ENCODE measurements at places on chromosomes 3 and 15. TPM values are rescaled to one million over a fixed set of nuclear protein-coding genes. Genes with fewer than 3 reads are reported as not detected.

Gene TMEM108
- total RNA-seq: not detected

DNA sequence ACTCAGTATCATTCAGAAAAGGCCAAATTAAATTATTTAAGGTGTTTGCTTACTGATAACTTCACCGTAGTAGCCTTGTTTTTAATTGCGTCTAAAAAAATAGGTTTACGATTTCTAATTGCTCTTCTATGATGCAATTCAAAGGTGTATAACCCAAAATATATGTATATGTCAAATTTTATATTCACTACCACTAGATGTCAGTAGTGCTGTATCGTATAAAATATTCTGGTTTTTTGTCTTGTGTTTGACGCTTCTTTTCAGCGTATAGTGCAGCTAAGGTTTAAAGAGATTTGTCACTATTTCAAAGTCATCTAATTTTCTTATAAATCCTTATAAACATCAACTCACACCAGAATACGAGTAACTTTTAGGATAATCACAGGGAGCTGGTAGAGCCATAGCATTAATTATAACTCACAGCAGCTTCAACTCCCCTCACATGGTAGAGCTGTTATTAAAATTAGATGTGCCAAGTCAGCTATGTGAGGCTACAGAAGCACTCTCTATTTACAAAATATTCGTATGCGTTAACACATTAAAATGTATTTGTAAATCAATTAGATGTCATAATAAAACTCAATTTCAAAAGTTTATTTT lies 3.5 kb downstream of the PFN2 start:
- no peaks in the 10 kb centered on the region for H3K36me3 ChIP-seq
- H3K4me1 ChIP-seq: peaks cover 14% of the 10 kb centered on the region
- DNase-seq: peak; percentile 63

DNA sequence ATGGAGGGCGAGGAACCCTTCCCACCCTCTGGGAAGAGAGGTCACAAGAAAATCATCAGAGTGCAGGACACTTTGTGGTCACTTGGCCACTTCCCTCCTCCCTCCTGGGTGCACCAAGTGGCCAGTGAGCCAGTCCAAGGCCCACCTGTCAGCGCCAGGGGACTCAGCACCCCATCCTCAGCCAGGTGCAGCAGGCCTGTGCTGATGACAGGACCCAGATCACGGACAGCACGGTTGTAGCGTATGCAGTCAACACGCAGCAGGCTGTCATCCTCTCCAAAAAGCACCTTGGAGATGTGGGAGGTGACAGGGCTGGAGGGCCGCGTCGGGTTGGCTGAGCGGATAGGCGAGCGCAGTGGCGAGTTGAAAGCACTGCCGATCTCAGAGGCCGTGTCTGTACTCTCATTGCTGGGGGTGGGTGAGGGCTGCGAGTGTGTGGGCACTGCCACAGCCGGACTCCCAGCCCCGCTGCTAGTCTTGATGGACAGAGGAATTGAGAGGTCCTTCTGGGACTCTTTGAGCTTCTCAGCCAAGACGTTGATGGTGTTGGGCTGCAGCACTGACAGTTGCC lies 41.5 kb downstream of the SEMA3G start:
- H3K4me1 ChIP-seq: no peaks in the 10 kb centered on the region
- no peak overlapping the region for H3K27ac ChIP-seq
- H3K36me3 ChIP-seq: peaks cover 4% of the 10 kb centered on the region
- H3K27me3 ChIP-seq: no peaks in the 10 kb centered on the region

DNA sequence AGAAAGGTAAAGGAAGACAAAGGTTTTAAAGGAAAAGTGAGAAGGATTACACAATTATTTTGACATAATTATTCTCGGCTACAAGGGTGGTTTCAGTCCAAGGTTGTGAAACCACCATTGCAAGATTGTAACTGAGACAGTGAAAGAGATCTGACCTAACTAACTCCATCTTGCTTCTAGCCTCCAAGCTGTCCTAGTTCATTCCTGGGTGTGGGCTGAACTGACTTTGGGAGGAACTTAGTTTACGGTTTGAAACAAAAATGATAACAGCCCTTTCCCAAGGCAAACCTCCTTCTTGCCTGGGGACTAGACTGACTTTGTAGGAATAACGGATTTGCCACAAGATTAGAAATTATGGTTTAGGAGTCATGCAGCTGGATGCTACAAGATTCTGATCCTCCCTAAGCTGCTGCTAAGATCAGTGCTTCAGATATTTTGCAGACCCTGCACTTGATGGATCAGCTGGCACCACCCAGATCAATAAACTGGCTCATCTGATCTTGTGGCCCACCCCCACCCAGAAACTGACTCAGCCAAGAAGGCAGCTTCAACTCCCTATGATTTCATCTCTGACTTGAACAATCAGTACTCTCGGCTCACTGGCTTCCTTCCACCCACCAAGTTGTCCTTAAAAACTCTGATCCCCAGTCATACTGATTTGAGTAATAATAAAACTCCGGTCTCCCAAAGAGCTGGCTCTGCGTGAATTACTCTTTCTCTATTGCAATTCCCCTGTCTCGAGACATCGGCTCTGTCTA lies 57.7 kb upstream of the AADACL2 start:
- H3K36me3 ChIP-seq: no peaks in the 10 kb centered on the region
- no peaks in the 10 kb centered on the region for H3K4me1 ChIP-seq
- no peak for DNase-seq

DNA sequence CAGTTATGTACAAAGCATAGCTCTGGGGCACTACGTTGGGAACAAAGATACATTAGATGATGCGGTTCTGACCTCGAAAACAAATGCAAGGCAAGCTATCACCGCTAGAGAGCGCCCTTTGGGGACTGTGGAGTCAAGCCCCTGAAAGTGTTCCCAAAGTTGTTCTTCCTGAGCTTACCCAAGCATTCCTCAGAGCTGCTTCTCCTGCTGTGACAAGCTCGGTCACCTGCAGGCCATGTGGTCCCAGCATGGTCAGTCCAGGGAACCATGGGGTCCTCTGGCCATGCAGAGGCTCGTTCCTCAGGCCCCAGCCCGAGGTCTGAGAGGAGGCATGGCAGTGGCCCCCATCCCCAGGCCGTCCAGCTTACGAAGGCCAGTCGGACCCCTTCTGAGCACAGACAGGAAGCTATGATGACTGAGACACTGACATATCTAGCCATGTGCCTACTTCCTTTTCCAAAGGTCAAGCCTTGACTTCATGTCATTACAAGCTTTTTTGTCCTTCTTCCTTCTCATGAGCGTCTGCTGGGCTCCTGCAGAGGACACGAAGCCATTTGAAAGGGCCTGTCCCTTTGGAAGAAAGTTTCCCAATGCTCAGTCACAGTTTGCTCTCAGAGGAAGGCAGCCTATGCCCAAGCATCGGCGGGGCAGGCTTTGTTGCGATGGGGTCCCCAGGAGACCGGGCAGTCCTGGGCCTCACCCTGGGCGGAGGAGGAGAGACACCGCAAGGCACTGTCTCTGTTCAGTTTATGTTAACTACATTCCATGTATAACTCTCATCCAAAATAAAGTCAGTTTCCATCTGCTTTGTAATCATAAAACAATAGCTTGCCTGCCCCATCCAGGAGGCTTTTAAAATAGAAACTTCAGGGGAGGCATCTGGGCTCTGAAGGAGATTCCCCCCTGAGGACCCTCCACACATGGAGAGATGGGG lies 79.3 kb downstream of the ATP10A start:
- H3K27ac ChIP-seq: no peak overlapping the region
- H3K4me3 ChIP-seq: no peak overlapping the region
- H3K4me1 ChIP-seq: peaks cover 4% of the 10 kb centered on the region

DNA sequence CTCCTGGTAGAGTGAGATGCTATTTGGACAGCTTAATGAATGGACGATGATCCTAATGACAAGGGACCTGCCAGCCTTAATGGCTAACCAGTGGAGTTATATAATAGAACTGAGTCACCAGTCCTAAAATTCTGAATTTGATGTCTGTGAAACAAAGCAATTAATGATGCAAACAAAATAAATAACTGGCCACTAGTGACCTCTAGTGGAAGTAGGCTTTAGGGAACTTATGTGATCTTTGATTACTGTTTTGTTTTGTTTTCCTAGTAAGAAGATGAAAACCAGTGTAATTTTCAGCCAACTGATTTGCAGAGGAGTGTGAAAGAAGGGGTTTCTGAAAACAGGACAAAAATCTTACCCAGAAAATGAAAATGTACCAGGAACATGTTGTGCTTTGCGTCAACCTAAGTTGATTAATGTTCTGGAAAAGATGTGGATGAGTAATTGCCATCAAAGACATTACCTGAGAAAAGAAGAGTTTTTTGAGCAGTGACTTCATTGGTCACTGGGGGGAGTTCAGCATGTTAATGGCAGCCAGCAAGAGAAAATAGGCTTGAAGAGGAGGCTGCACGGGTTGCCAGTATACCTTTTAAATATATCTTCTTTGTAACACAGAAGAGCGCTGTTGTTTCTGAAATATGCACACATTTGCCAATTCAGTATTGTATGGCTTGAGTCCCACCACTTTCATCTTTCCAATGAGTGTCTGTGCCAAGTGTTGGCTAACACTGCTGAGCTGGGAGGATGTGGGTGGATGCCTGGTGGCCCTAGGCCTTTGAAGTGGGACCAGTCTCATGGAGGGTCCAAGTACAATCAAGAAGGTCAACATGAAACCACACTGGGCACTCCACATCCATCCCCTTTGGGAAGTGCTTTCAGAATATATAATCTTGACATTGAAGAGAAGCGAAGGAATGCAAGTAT lies 9.3 kb downstream of the VEPH1 start:
- no peak overlapping the region for H3K4me3 ChIP-seq
- no peaks in the 10 kb centered on the region for H3K36me3 ChIP-seq
- no peaks in the 10 kb centered on the region for H3K4me1 ChIP-seq
- H3K27ac ChIP-seq: no peak overlapping the region
- DNase-seq: peak; percentile 13

Gene KBTBD12
- total RNA-seq: 0.24 TPM

- H3K4me1 ChIP-seq: peaks cover 28% of the 10 kb centered on the region
- peak overlapping the region; percentile 85 for H3K4me3 ChIP-seq
- H3K27ac ChIP-seq: no peak overlapping the region
- DNase-seq: no peak
- no peaks in the 10 kb centered on the region for H3K36me3 ChIP-seq
Observed at GRCh38 chr15:82047453-82048400, 1.9 kb upstream of the MEX3B start.

Gene TMEM266
- total RNA-seq: not detected

- H3K36me3 ChIP-seq: no peaks in the 10 kb centered on the region
- no peak overlapping the region for H3K4me3 ChIP-seq
- no peaks in the 10 kb centered on the region for H3K27me3 ChIP-seq
- no peak for DNase-seq
Observed at GRCh38 chr3:54355800-54356199, 233.4 kb downstream of the CACNA2D3 start.

Gene A4GNT
- not detected for total RNA-seq

DNA sequence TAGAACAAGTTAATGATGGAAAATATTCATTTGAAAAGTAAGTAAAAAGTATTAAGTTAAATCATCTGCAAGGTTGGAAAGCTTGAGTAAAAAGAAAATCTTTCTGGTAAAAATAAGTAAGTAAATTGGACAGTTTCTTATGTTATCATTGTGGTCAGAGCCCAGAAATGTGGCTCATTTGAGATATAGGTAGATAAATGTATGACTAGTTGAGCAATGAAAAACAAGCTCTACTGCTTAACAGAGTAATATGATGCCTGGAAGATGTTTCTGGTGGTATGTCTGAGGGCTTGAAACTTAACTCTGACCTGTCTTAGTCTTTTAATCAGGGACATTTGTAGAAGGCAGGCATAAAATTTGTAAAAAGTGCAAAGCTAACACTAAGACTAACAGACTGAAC lies 444.0 kb downstream of the MFSD1 start:
- no peak for DNase-seq
- H3K4me1 ChIP-seq: no peaks in the 10 kb centered on the region
- no peaks in the 10 kb centered on the region for H3K27me3 ChIP-seq
- H3K27ac ChIP-seq: no peak overlapping the region
- H3K36me3 ChIP-seq: no peaks in the 10 kb centered on the region

Gene ENTPD3
- total RNA-seq: not detected

DNA sequence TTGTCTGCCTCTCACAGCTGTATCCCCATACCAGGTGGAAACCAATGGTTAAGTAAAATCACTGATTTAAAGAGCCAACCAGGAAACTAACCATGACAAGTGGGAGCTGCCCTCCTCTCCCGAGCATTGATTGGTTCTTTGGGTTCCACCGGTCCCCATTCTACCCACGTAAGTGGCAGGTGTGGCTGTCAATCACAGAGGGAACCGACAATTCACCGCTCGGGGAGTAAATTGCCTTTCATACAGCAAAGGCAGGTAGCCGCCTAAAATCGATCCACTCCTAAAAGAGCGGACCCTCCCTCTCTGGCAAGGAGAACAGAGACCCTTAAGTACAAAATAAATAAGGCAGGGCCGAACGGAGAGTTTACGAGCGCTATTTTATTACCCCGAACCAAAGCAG lies 1.2 kb downstream of the ERC2 start:
- DNase-seq: peak; percentile 38
- H3K4me3 ChIP-seq: no peak overlapping the region
- H3K36me3 ChIP-seq: no peaks in the 10 kb centered on the region

- H3K4me3 ChIP-seq: no peak overlapping the region
- no peaks in the 10 kb centered on the region for H3K4me1 ChIP-seq
- H3K36me3 ChIP-seq: no peaks in the 10 kb centered on the region
- no peaks in the 10 kb centered on the region for H3K27me3 ChIP-seq
- no peak overlapping the region for H3K27ac ChIP-seq
Observed at GRCh38 chr3:134619884-134620445, 30.9 kb downstream of the KY start.

Gene TLE3
- 278 TPM for total RNA-seq

Gene CD200R1L
- total RNA-seq: not detected

DNA sequence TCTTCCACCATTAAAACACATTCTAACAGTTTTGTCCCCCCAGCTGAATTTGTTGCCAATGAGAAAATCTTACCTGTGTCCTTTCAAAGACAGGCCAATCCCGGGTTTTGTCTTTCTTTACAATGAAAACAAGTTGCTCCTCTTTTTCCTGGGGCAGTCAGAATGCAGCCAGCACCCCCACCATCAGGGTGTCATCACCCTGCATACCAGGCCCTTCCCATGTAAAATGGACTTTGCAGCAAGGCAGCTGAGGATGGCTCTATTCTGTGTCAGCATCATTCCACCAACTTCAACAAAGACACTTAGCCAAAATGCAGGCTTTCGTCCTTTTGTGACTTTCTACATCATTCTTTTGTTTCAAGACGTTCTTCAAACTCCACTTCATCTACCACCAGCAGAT lies 490.9 kb downstream of the OCA2 start:
- H3K36me3 ChIP-seq: no peaks in the 10 kb centered on the region
- H3K4me3 ChIP-seq: no peak overlapping the region
- no peak overlapping the region for H3K27ac ChIP-seq
- H3K4me1 ChIP-seq: no peaks in the 10 kb centered on the region
- H3K27me3 ChIP-seq: no peaks in the 10 kb centered on the region

- no peak overlapping the region for H3K27ac ChIP-seq
- H3K4me1 ChIP-seq: no peaks in the 10 kb centered on the region
- DNase-seq: no peak
- H3K4me3 ChIP-seq: no peak overlapping the region
Observed at GRCh38 chr3:56453011-56453410, 15.3 kb downstream of the ERC2 start.

DNA sequence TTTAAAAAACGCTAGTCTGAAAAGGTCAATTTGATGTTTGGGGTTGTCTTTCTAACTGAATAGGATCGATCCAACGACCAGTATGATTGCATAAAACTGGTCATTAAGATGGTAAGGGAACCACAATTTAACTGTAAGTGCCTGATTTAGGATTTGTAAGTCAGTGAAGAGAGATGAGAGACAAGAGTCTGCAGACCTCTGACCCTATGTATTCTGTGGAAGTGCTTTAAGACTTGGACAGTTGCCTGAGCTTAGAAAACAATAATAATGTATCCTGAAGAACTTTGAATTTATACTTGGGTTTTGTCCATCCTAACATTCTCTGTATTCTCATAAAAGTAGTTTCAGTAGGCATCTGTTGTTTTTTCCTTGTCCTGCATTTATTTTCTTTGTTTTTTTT lies 221.4 kb upstream of the SUCLG2 start:
- H3K4me3 ChIP-seq: no peak overlapping the region
- no peaks in the 10 kb centered on the region for H3K36me3 ChIP-seq
- no peaks in the 10 kb centered on the region for H3K27me3 ChIP-seq
- no peak for DNase-seq

Gene TRIM59
- total RNA-seq: 22.0 TPM
